ENCODE measurements at places on chromosomes 5 and 9.

GRCh38 chr9:21579247-21579671 is 97.1 kb upstream of the IFNE start:
- DNase-seq, result no peak

GRCh38 chr9:68706363-68707201 is 1.5 kb downstream of the PIP5K1B start:
- DNase-seq, result no peak

DNA sequence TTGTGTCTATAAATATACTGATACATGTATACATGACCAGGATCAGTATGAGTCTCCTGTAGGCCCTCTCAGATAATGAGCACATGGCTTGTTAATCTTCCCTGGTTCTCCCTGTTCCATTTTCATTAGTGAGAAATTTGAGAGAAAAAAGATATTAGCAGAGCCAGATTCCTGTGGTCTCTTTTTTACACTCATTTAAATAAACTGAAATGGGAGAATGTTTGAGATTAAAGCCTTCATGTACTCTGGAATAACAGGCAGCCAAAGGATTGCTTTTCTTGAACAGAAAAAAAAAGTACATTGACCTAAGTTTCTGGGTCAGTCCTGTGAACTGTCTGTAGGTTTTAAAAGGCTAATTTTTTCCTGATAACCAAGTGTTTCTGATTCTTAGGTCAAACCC is 44.2 kb downstream of the PWWP2A start:
- no peak for DNase-seq

DNA sequence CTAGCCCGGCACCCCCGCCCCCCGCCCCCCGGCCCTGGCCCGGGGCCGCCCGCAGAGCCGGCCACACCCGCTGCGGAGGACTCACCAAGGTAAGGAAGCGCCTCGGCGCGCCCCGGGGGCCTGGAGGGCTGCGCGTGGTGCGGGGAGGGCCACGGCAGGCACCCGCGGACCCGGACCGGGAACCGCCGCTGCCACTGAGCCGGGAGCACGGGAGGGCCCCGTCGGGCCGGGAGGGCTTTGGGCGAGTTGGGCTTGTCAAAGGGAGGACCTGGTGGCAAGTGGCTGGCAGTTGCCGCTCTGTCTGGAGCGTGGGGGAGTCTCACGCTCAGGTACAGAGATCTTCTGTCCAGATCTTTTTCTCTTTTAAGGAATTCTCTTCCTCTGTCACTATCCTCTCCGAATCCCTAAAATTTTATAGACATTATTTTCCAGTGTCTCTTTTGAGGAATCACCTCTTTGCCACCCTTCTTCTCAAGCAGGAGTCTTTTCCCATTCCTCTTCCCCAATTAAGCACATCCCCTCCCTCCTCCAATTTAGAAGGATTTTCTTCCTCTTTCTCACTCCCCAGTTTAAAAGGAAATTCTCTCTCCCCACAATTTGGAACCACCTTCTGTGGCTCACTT is 11.3 kb upstream of the LHX2 start:
- DNase-seq, result no peak

- DNase-seq, result no peak
Measured at GRCh38 chr5:59152701-59153245, 569.9 kb downstream of the RAB3C start.

- DNase-seq, result no peak
Measured at GRCh38 chr9:107174441-107174840, 108.6 kb upstream of the RAD23B start.

- DNase-seq, result no peak
Measured at GRCh38 chr5:97148288-97148687, 5.9 kb upstream of the LIX1 start.

DNA sequence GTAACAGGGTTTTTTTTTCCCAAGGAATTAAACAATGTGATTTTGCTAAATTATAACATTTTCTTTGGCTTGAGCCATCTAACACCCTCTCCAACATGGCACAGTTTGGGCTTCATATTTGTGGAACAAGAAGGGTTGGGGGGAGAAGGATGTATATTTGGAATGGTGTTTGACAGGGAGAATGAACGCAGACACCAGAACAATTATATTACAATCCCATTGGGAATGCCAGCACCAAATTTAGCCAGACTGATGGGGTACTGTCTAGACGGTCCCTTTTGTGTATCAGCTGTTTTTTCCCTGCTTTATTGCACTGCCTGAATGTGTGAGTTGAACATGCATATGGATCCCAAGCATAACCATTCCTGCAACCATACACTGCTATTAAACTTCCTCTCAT is 130.9 kb upstream of the TMEM161B start:
- DNase-seq, result no peak

DNA sequence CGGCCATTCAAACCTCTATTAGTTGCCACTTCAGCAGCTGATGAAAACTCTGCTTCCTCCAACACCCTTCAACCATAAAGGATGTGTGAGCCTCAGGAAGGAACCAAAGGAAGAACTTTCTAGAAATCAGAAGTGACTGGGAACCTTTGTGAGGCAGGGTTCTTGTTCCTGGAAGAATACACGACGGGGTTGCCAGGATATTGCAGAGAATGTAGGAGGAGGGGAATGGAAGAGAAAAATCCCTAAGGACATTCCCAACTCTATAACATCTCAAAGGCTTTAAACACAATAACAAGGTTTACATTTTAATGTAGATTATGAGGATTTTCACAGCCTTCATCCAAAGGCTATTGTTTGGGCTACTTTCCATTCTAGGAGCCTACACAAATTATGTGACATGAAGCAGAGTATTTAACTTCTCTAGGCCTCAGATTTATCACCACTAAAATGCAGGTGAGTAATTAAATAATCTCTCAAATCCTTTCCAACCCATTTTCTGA is 147.7 kb downstream of the GLIS3 start:
- DNase-seq, result no peak

GRCh38 chr9:281741-282645 is 67.3 kb downstream of the DOCK8 start:
- peak; percentile 28 for DNase-seq

DNA sequence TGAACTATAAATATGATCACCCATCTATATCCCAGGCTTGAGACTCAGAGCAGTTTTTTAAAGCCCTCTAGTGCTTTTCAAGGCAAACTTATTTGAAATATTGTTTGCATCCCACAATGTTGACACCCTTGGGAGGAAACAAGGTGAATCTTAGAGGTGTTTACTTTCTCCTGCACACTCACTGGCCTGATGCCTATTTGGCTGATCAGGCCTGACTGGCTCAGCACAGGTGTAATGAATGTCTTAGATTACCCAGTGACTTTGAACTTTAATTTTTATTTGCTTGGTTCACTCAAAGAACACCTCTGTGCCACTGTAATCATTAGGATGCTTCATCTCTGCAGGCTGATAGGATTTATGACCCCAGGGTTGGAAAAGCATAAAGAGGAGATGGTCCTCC is 158.3 kb downstream of the KCTD16 start:
- DNase-seq, result no peak

- DNase-seq, result no peak
Measured at GRCh38 chr5:157719245-157719644, 12.0 kb upstream of the THG1L start.

DNA sequence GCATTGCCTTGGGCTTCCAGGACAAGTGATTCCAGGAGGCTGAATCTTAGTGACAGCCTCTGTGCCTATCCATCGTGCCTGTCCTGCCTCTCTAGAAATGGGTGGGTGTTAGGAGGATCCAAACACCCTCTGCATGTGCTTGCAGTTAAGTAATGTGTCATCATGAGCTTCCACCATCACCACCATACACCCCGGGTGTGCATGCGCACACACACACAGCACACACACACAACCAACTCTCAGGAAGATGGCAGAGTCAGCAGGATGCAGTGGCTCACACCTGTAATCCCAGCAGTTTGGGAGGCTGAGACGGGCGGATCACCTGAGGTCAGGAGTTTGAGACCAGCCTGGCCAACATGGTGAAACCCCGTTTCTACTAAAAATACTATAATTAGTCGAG is 22.8 kb upstream of the CERCAM start:
- no peak for DNase-seq

DNA sequence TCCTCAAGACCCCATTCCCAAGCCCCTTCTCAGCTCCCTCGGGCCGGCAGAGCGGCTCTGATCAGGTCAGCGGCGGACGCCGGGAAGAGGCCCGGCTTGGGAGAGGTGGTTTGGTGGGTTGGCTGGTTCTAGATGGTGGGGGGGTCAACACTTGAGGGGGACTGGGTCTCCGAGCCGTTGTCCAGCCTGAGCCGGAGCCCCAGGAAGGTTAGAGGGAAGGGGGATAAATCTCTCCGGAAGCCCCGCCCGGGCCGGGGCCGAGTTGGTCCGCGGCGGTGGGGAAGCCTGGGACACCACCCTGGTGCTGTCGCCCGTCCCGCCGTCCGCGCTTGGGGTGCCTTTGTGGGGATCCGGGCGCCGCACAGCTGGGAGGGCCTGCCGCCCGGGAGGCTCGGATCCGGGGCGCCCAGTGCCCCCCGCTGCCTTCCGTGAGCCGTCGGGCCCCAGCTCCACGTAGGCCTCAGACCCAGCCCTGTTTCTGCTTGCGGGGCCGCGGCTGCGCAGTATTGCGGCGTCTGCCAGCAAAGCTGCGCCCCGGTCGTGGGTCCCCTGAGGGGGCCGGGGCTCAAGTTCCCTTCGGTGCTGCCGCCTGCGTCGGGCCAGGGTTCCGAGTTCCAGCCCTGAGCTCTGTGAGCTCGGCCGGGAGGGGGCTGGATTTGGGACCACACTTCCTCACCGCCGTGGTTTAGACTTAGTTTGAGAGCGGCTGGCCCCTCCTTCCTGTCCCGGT is 542 bp upstream of the TRIM52 start:
- DNase-seq, result no peak

DNA sequence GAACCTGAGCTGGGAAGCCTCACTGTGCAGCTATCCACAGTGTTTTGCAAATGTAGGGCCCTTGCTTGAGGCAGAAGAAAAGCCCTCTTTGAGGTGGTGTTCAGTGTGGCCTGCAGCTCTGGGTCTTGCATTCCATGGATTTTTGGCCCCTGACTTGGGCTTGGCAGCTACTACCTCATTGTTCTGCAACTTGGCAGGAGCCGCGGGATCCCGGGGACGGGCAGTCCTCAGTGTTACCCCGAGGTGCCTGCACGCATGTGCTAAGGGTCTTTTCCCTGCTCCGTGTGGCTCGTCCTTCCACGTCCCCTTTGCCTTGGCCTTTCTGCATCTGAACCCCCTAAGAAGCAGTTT is 39.8 kb downstream of the NEK6 start:
- no peak for DNase-seq

DNA sequence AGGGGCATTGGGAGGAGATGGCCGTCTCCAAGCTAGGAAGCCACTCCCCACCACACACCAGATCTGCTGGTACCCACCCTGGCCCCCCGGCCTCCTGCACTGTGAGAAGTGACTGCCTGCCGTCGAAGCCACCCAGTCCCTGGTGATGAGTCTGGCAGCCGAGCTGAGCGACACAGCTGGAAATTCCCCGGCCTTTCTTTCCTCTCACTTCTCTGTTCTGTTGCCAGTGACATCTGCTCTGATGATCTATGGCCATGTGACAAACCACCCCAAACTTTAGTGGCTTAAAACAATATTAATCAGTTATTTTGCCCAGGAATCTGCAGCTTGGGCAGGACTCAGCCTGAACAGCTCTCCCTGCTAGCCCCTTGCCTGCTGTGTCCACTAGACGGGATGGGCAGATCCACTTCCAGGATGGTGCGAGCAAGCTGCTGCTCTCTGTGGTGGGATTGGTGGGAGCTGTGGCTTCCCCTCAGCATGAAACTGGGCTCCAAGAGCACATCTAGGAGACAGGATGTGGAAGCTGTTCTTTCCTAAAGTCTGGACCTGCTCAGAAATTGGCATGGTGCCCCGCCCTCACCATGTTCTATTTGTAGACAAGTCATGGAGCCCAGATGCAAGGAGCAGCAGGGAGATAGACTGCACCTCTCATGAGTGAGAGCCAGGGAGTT is 211.2 kb downstream of the GADD45G start:
- no peak for DNase-seq

DNA sequence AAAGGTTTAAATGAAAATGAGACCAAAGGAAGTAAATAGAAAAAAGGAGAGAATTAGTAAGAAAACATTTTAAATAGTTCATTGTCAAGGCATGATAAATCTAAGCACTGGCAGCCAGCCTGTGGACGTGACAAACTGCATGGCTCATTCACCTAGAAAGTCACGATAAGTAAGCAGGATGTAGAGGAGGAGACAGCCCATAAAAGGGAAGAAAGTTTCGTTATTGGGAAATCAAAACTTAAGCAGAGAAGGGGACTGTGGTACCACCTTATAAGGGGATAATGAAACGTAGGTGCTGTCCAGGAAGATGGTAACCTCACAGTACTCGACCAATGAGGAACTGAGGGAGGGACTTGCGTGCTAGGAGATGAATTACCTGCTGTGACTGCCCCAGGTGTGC is 494.5 kb upstream of the GRAMD2B start:
- DNase-seq, result no peak

GRCh38 chr9:27337833-27338526 is 41.0 kb upstream of the EQTN start:
- DNase-seq, result no peak

DNA sequence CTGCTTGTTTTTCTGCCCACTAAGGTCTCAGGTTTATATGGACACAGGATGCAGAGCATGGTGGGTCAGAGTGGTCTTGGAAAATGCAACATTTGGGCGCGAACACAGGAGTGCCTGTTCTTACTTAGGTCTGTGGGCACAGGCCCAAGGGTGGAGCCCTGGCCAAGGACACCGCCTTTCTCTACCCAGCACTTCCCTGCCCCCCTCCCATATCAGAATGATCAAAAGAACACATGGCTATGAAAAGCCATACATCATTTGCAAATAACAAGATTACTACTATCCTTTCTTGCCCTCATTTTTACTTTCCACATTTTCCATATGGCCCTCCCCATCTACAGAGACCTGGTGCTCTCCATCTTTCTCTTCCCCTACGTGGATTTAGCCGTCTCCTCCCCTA is 162.2 kb downstream of the ENC1 start:
- no peak for DNase-seq

GRCh38 chr5:124253203-124253810 is 493.1 kb downstream of the ZNF608 start:
- no peak for DNase-seq

GRCh38 chr9:121950866-121951265 is 142.2 kb downstream of the TTLL11 start:
- no peak for DNase-seq

DNA sequence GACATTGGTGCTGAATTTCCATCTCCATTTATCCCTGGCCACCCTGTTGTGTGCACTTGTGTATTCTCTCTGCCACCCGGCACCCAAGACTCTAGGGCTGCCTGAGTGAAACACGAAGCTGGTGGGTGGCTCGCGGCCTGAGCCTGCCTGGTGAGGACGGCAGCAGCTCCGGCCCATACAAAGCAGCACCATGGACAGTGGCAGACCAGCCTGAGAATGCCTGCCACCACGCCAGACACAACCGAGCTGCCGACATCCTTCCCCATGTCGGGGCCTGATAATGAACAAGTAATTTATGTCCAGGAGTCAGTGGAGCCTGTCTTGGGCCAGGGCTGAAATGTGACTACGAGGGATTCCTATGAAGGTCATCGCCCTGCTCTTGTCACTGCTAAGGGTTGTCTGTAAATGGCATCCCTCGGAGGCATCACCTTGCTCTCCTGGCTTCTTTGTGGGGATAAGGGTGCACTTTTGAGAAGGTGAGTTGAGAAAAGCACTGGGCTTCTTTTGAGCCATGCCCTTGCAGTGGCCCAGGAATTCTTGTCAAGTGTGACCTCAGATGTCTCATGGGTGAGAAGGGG is 175.7 kb downstream of the MELK start:
- no peak for DNase-seq

All from stimulated activated naive CD4-positive, alpha-beta T cell (primary cell).